ENCODE measurements at places on chromosomes 6 and 20. TPM values are rescaled to one million over a fixed set of nuclear protein-coding genes. Genes with fewer than 3 reads are reported as not detected.

The PLCB1 gene
- 5.2 TPM for total RNA-seq

- DNase-seq = no peak
These were observed 54.4 kb downstream of the GOPC start for GRCh38 chr6:117547688-117548621.

DNA sequence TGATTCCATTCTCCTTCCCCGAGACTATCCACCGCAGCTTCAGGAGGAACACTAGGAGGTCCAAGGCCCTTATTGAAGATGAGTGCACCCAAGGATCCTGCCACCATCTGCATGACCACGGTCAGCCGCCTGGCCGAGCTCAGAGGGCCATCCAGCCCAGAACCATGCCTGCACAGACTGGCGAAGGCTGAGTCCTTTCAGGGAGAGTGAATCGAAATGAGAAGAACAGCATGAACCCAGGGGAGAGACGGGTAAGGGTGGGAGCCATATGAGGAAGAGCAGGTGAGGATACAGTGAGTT is 26.3 kb downstream of the SERPINB6 start:
- no peak for DNase-seq

GRCh38 chr6:104829183-104829958 is 30.3 kb downstream of the HACE1 start:
- DNase-seq = no peak

- no peak for DNase-seq
These were observed 65.6 kb downstream of the CDC5L start for GRCh38 chr6:44453146-44453545.

DNA sequence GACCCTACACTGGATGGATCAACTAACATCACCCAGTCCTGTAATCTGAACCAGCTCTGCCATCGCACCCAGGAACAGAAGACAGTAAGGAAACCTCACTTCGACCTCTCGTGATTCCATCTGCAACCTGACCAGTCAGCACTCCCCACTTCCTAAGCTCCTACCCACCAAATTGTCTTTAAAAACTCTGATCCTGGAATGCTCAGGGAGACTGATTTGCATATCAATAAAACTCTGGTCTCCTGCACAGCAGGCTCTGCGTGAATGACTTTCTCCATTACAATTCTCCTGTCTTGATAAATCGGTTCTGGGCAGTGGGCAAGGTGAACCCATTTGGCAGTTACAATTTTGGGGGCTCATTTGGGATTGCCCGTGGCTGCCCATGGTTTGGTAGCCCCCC is 18.3 kb upstream of the AGPAT4 start:
- DNase-seq = no peak
